ENCODE measurements at places on chromosomes 2 and 18. TPM values are rescaled to one million over a fixed set of nuclear protein-coding genes. Genes with fewer than 3 reads are reported as not detected.

DNA sequence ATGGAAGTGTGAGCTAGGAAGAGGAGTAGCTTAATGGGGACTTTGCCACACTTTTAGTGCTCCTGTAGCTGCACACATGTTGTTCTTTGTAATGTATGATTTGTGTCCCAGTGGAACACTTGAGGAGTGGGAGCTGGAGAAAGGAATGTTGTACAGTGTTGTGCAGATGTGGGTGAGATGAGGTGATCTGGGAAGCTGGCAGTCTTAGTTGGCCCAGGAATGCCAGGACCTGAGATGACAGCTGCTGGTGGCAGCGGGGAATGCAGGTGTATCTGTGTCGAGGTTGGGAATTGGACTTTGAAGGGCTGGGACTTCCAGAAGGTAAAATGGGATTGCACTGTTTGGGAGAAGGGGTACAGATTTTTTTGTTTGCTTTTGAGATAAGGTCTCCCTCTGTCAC is 23.6 kb downstream of the NEDD4L start:
- no peak for DNase-seq

DNA sequence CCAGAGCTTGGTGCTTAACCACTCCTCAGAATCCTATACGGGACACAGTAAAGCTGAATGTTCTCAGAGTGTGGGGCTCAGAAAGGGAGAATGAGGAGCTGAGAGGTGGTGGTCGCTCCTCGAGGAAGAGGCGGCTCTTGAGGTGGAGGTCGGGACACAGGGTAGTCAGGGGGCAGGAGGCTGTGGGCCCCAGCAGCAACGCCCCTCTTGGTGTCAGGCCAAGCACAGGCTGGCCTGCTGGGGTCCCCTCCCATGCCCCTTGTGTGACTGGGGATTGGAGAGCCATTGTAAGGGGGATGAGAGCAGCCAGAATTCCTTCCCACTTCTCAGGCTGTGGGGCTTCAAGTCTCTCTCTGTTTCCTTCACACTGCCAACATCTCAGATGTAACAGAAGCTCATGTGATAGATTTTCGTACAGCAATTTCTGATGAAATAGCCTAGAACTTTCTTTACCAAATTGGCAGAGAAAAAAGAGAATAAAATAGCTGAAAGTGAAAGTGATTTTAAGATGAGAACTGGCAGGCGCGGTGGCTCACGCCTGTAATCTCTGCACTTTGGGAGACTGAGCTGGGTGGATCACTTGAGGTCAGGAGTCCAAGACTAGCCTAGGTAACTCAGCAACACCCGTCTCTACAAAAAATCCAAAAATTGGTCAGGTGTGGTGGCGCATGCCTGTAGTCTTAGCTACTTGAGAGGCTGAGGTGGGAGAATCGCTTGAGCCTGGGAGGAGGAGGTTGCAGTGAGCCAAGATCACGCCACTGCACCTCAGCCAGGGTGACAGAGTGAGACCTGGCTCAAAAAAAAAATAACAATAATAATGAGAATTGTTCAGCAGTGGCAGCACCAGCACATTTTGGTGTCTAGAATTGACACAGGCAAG is 61.1 kb upstream of the RPL31 start:
- no peak for DNase-seq

GRCh38 chr2:175036582-175037018 is 31.4 kb upstream of the CHN1 start:
- DNase-seq: no peak

DNA sequence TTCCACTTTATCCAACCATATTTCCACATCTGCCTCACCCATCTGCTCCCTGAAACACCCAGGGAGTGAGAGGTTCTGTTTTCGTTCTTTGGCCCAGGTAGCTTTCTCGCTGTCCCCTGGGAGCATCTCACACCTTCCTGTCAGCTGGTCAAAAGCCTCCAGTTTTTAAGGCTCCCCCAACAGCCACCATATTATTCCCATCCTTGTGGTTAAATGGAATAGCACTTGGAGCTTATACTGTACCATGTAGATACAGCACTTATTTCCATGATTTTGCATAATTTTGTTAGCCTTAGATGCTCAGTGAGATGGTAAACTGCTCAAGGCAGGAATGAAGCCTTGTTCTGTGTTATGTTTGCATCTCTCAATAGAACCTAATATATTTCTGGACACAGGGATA is 58.5 kb upstream of the TMEM182 start:
- DNase-seq: no peak

The ZBTB14 gene
- 16.3 TPM for total RNA-seq

DNA sequence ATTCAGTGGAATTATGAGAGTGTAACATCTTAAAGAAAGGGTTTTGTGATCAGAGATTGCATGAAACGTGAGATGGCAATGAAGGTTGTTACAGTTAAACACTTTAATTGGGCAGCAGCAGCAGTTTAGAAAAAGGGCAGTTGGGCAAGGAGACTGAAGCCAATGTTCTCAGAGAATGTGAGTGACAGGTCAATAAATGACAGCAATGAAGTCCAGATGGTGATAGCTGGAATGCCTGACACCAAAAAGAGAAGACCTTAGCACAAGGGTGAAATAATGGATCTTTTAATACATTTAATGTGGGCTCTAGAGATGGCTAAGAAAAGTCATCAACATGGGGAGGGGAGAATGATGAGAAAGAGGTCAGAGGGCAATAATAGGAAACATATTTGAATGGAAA is 89.4 kb upstream of the CDH7 start:
- DNase-seq: no peak

The CCDC74B gene
- total RNA-seq: 5.4 TPM

DNA sequence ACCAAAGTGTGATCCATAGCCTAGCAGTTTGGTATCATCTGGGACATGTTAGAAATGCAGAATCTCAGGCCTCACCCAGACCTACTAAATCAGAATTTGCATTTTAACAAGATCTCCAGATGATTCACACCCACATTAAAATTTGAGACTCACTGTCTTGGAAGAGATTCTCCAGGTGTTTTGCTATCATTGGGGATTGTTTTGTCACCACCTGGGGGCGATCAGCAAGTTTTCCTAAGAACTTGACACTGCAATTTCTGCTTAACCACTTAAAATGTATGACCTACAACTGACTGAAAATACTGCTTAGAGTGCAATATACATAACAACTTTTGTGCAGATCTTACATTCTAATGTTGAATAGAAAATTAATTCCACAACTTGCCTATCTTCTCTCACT is 18.9 kb upstream of the ITGA4 start:
- DNase-seq: no peak

DNA sequence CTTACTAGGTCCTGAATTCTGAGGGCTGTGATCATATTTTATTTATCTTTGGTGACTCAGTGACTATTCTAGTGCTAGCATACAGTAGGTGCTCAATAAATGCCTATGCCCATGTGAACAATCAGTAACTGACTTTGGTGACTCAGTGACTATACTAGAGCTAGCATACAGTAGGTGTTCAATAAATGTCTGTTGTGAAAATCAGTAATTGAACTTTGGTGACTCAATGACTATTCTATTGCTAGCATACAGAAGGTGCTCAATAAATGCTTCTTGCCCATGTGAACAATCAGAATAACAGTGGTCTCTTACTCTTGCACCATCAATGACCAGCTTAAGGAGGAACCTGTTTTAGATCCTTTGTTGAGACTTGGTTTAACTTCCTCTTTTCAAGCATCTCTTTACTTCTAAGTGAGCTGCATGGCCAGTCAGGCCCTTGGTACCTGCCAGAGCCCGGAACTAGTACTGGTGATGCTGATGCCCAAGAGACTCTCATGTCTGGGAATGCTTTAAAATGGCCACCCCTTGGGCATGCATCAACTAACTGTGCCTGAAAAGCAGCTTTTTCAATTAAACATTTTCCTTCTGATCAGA is 214.9 kb upstream of the SPRED2 start:
- no peak for DNase-seq

- no peak for DNase-seq
These were observed 32.5 kb downstream of the R3HDM1 start for GRCh38 chr2:135563793-135564192.

DNA sequence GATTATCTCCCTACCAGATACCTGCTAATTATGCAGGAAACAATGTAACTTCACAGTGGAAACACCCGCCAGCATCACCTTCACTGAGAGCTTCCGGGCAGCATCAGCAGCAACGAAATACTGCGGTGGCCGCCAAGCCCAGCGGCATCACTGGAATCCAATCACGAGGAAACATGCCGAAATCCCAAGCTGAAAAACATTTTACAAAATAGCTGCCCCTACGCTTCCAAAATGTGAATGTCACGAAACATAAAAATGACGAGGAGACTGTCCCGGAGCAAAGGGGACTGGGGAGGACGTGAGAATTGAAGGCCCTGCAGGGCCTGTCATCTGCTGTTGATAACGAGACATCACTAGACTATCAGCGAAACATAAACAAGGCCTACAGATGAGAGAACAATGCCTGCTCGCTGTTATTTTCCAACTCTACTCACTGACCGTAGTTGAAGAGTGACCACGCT is 82.6 kb downstream of the HDAC4 start:
- DNase-seq: no peak

- DNase-seq: no peak
These were observed 85.3 kb upstream of the SULT1C3 start for GRCh38 chr2:108154366-108155061.

DNA sequence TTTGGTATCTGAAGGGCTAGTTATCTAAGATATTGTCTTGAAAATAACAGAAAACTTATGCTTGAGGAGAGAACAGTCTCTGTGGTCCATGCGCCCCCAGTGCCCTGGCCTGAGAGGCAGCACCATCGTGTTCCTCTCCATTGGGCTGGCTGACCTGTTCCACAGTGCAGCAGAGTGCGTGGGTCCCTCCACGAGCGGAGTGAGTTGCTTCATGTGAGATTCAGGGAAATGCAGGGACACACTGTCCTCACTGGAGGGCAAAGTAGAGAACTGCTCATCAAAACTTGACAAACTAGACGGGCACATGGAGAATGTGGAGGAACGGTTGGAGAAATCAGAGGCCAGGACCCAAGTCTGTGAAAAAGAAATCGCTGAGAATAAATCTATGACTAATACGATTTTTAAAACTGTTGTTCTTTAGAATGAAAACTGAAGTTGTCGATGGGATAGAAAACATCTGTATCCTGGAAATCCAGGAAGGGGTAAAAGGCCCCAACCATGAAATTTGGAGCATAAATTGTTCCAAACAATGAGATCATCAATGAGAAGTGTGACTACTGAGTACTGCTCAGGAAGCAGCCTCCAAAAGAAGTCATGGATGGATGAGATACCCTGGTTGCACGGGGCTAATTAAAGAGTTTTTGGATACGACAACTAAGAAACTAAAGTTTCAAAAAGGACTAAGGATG is 58.1 kb downstream of the REV1 start:
- no peak for DNase-seq

DNA sequence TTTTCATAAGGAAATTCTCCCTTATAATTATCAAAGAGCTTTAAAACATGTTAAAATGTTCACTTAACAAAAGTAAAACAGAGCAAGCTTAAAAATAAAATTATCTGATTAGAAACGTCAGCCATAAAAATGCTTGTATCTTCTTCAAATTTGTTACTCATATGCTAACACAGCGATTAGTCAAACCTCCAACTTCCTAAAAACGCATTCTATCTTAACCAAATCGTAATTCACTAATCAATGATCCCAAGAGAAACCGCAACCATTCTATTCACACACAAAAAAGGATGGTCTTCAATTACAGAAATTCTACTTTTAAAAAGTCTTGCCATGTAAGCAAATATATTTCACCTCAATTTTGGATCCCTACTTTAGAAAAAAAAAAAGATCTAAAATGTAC is 1.9 kb downstream of the STK17B start:
- no peak for DNase-seq

The ANO7 gene
- total RNA-seq: 1.2 TPM

The COL4A3 gene
- not detected for total RNA-seq

DNA sequence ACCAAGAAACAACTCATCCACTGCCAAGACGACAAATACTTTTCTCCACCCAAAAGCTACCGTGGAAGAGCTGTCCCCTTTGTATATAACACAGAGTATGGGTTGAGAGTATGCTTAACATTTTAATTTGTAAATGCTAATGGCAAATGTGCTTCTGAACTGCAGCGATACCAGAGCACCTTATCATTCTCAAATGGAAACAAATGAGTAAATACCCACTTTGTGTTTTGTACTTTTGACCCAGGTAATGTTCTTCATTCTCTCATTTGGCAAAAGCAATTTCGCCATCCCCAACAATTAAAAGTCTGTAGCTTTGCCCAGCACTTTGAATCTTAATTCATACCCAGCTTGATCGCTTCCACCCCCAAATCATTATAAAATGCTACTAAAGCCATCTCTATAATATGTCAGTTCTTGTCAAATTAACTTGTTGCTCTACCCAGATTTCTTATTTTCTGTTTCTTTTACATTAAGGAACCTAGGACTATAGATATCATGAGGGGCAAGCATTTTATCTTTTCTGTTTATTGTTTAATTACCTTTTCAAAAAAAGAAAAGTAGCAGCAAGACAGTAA is 6.2 kb upstream of the POU3F3 start:
- DNase-seq: no peak

DNA sequence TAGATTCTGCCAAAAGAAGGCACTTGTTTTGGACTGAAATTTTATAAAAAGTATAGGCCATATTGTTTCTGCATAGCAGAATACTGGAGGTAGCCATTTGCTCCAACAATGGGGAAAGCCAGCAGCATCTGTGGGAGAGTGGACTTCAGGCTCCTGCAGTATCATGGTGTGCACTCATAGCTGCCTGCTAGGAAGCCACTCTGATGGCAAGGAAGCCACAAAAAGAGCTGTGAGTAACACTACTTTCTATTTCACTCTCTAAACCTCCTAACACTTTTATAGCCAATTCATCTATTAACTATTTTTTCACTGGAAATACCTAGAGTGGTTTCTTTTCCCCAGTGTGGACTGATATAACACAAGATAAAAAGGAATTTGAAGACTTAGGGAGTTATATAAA is 144.4 kb upstream of the KCNJ3 start:
- no peak for DNase-seq

GRCh38 chr2:133993160-133993559 is 260.7 kb upstream of the MGAT5 start:
- no peak for DNase-seq

DNA sequence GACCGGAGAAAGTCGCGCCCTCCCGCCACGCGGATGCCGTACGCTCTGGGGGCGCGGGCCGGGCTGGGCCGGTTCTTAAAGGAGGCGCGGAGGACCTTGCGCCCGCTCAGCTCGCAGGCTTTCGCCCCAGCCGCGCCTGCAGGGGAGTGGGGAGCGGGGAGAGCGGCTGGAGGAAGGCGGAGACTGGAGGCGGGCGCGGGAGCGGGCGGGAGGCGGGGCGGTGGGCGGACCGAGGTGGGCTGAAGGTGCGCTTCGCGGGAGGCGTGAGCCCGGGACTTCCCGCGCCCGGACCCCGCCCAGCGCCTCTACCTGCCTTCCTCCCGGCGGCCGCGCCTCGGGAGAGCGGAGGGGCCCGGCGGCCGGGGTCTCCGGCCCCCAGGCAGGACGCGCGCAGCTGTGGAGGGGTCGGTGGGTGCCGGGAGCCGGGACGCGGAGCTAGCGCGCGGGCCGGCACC is at the start of gene ADRA2B:
ADRA2B (minus strand) TSS at position 148 of the 455 bp plus-strand sequence. CDS start 422 bp downstream, outside the sequence.
- peak; percentile 86 for DNase-seq

Measured in osteoblast (primary cell).